ENCODE measurements at places on chromosomes 3 and 15.

- no peak for DNase-seq
Observed at GRCh38 chr3:142611206-142611605, 15.0 kb downstream of the PLS1 start.

DNA sequence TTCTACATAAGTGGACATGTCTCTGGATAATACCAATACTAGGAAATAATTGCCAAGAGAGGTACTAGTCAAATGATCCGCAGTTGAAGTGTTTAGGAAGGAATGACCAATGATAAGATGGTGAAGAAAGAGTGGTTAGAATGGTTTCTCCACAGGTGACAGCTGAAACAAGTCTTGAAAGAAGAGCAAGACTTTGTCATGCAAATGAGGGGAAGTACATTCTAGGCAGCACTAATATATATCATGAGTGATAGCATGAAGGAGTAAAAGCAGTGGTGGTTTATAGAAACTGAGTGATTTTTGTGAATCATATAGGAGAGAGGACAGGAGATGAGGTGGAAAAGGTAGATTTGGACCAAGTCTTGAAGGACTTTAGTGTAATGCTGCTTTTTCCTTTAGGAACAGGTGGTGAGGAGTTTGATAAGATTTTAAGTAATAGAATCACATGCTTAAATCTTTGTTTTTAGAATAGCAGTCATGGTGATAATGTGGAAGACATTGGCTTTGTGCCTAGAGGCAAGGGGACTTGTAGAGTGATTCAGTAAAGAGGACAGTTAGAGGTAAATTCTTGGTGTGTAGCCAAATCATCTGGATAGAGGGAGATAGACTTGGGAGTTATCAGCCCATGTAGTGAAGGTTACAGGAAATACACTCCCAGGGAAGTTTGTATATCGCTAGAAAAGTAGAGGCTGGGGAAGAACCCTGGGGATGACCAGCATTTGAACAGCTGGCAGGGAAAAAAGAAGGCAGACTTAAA lies 31.9 kb downstream of the SLMAP start:
- no peak for DNase-seq

GRCh38 chr3:73637042-73637441 lies 12.3 kb upstream of the PDZRN3 start:
- no peak for DNase-seq

GRCh38 chr3:134340362-134340981 lies 33.8 kb downstream of the AMOTL2 start:
- DNase-seq = no peak

GRCh38 chr3:178777718-178778411 lies 241.6 kb downstream of the KCNMB2 start:
- DNase-seq = no peak

DNA sequence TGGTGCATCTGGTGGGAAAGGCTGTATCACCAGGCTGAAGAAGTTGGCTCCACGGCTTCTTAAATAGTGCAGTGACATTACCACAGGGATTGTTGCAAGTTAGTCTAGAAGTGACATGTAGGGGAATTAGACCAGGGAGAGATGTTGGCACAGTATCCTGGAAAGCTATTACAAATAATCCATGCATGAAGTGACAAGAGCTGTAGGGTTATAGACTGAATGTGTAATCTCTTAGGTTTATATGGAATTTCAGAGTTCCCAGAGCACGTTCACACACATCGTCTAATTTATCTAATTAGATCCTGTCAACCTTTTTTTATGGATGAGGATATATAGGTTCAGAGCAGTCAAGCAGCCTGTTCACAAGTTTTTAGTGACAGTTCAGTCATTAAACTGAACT lies 37.3 kb upstream of the APH1B start:
- no peak for DNase-seq

- DNase-seq = no peak
Observed at GRCh38 chr3:190436331-190436730, 13.4 kb downstream of the TMEM207 start.

DNA sequence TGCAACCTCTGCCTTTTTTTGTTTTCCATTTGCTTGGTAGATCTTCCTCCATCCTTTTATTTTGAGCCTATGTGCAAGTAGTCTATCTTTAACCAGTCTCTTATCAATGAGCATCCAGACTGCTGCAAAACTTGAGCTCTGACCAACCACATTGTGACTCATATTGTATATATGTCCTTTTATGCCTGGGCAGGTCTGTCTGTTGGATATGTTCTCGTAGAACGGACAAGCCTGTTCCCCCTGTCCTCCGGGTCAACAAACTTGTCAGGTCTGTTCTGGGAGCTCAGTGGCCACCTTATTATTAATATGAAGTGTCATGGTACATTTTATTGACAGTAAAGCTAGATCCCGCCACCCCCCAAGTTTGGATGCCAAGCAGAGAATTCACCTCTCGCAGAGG lies 252.9 kb upstream of the ST8SIA2 start:
- DNase-seq = no peak

- DNase-seq = no peak
Observed at GRCh38 chr3:58570851-58571250, 6.3 kb downstream of the FAM107A start.

GRCh38 chr3:51522273-51522962 lies 16.1 kb upstream of the RAD54L2 start:
- DNase-seq = no peak

- DNase-seq = no peak
Observed at GRCh38 chr15:52262364-52262763, 33.2 kb downstream of the MYO5C start.

GRCh38 chr15:29131840-29132420 lies 137.7 kb downstream of the NSMCE3 start:
- no peak for DNase-seq

GRCh38 chr15:95162531-95162930 lies 931.2 kb downstream of the MCTP2 start:
- no peak for DNase-seq

GRCh38 chr3:195873281-195873887 lies 35.0 kb downstream of the TNK2 start:
- DNase-seq = no peak

DNA sequence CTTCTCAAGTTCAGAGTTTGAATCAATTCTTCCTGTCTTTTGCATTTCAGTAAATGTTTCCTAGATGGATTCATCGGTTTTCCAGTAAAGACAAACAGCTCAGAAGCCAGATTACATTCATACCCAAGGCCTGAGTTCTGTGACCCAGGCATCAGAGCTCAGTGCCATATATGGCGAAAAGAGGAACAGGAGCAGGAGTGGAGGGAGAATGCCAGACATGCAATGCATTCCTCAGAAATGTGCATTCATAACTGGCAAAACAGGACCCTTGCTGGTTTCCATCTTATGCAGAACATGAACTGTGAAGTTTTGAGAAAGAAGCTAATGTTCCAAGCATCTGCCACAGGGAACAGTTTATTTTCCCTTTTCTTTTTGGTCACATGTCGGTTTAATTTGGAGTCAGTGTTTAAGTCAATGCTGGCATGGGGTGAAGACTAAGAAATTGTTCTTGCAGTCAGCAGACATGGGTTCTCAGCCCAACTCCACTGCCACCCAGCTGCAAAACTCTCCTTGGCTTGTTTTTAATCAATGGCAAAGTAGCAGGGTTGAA lies 116.5 kb downstream of the LPP start:
- no peak for DNase-seq

DNA sequence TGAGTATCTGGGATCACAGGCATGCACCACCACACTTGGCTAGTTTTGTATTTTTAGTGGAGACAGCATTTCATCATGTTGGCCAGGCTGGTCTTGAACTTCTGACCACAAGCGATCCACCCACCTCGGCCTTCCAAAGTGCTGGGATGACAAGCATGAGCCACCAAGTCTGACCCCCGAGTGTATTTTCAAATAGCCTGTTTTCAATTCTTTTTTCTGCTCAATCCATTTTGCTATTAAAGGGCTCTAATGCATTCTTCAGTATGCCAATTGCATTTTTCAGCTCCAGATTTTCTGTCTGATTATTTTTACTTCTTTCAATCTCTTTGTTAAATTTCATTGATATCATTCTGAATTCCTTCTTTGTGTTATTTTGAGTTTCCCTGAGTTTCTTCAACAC lies 5.8 kb downstream of the OR5H6 start:
- DNase-seq = no peak

- DNase-seq = no peak
Observed at GRCh38 chr3:47000198-47000815, 20.8 kb downstream of the NBEAL2 start.
